SW 1271 (cell line): ENCODE measurements at places on chromosomes 3 and 15.

- no peak for DNase-seq
Measured at GRCh38 chr3:194900854-194901522, 215.3 kb downstream of the FAM43A start.

GRCh38 chr3:67947808-67948508 lies 293.5 kb upstream of the SUCLG2 start:
- DNase-seq: no peak

GRCh38 chr3:64082961-64083541 lies 59.8 kb upstream of the PSMD6 start:
- no peak for DNase-seq

DNA sequence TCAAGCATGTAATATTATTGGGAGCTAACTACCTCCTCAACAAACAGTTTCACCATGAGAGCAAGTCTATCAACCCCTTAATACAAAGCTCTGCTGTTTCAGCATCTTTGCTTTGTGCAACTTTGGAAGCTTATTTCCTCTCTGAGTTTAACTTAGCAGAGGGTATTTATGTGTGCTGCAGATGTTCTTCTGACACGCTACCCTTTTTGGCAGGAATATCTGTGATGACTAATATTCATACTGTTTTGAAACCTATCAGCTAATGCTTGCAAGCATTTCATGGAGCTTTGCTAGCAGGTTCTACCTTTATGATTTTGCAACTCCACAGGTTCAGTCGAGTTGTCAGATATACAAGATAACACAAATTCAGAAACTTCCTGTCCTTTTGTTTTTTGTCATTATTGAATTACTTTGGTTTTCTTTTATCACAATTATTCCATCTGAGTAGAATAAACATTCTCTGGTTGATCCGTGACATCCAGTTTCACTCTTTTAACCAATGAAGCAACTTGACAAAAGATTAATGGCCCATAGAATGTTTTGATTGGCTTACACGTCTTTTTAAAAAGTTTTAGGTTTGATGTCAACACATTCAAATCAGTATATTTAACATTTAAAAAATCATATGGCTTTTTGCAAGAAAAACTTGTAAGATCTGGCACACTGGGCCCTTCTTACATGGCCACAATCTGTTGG lies 1.7 kb upstream of the SLC9A9 start:
- no peak for DNase-seq

DNA sequence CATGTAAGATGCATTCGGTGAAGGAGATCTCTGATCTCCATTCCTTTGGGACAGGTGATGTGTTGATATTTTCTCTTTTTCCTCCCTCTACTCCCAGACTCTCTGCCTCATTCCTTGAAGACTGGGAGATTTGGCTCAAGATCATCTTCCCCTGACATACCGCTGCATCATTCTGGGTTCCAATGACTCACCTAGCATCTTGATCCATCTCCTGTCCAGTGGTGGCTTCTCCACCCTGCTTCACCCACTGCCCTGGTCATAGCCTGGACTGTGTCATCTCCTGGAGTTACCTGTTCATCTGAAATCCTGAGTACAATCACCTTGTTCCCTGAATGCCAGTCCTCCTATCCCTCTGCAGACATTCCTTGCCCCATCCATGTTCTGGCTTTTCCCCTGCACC lies 57.4 kb upstream of the TRAK1 start:
- DNase-seq: no peak
